ENCODE measurements at places on chromosomes 7 and 10. TPM values are rescaled to one million over a fixed set of nuclear protein-coding genes. Genes with fewer than 3 reads are reported as not detected.

- no peak for DNase-seq
These were observed 998.3 kb downstream of the GATA3 start for GRCh38 chr10:9052767-9053166.

- no peak for DNase-seq
These were observed 10.3 kb downstream of the EPHB6 start for GRCh38 chr7:142864980-142865747.

DNA sequence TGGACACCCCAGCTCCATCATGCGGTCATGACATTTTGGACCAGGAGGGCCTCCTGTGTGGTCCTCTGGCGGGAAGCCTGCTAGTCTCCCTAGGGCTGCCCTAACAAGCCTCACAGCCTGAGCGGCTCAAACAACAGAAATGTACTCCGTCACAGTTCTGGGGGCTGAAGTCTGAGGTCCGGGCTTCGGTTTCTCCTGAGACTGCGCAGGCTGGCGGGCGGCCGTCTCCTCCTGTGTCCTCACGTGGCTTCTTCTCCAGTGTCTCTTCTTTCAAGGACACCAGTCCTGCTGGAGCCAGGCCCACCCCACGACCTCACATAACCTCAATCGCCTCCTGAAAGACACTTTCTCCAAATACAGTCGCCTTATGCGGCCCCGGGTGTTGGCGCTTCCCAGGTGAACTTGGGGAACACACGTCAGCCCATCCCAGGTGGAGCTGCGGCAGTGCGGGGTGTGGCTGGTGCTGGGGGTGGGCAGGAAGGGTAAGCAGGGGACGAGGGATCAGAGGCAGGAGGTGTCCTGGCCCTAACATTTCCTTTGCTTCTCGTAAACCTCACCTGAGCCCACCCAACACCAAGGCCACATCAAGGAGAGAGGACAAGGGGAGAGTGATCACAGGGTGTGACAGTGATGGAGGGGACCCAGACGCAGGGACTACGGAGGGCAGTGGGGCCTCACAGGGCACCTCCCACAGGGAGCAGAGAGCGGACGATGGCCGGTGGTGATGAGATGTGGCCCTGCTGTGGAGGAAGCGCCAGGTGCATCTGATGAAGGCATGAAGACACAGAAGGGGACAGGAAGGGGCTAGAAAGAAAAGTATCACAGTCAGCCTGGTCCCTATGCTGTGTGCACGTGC, 580.6 kb downstream of the PTPRN2 start:
- no peak for DNase-seq

GRCh38 chr10:17609523-17610079, 7.6 kb downstream of the HACD1 start:
- no peak for DNase-seq

DNA sequence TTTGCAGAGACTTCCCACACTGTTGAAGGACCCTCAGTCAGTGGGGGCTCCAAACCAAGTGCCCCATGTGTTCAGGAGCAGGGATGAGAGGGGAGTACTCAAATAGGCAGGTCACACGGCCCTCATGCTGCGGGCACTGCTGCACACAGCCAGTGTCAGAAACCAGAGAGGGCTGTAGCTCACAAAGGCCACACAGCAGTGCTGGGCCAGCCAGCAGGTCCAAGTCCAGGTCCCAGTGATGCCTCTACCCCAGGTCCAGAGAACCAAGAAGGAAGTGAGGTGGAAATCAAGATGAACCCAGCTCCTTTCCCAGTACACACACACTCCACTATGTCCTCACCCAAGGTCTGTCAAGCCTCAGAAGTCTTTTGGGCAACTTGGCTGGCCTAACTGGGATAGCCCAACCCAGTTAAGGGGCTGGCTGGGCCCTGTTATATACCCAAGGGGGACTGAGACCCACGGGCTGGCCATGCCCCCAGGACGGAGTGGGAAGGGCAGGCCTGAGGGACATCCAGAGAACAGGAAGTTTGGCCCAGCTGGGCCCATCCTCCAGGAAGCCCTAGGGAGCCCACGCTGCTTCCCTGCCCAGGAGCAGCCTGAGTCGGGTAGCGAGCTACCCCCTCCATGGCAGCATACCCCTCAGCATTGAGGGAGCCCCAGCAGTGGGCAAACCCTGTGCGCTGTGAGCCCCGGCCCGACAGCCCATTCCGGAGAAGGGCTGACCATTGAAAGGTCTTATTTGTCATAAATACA, 24.3 kb downstream of the GRID1 start:
- DNase-seq: peak; percentile 47

DNA sequence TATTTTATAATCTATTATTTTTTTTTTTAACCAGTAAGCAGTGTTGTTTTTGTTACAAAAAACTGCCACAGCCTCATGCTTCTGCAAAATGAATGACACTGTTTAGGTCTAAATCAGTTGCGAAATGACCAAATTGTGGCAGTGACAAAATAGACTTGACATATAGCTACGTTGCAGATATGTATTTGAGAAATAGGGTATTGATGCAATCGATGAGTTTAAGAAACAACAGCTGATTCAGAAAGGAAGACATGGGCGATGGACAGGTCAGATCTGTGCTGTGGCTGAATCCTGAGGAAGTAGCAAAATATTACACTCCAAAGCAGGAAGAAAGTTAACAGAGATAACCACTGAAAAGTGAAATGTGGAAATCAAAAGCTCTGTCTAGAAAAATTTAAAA, 89.0 kb upstream of the STEAP4 start:
- DNase-seq: no peak

DNA sequence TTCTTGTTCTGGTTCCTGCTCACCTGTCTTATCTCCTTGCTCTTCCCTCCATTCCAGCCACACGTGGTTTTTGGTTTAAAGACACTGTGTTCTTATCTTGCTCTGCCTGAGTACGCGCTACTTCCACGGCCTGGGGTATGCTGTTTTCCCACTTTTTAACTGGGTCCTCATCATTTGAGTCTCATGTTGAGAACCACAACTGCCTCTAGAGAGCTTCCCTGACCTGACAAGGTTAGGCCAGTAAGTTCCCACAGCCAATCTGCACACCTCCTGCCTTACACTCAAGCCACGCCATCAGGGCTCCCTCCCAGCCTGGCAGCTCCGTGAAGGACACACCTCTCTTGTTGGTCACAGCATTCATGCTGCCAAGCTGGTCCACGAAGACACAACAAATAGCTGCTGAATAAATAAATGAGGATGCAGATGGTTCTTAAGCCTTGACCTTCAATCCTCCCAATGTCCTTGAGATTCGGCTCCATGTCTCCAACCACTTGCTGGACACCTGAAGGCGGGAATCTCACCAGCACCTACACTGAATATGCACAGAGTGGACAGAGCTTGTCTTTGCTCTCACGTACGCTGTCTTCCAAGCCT, 201.7 kb upstream of the KLF14 start:
- no peak for DNase-seq

- DNase-seq: no peak
These were observed 43.1 kb downstream of the CDH23 start for GRCh38 chr10:71439670-71440425.

- DNase-seq: no peak
These were observed 36.7 kb downstream of the NPTX2 start for GRCh38 chr7:98653601-98654310.

DNA sequence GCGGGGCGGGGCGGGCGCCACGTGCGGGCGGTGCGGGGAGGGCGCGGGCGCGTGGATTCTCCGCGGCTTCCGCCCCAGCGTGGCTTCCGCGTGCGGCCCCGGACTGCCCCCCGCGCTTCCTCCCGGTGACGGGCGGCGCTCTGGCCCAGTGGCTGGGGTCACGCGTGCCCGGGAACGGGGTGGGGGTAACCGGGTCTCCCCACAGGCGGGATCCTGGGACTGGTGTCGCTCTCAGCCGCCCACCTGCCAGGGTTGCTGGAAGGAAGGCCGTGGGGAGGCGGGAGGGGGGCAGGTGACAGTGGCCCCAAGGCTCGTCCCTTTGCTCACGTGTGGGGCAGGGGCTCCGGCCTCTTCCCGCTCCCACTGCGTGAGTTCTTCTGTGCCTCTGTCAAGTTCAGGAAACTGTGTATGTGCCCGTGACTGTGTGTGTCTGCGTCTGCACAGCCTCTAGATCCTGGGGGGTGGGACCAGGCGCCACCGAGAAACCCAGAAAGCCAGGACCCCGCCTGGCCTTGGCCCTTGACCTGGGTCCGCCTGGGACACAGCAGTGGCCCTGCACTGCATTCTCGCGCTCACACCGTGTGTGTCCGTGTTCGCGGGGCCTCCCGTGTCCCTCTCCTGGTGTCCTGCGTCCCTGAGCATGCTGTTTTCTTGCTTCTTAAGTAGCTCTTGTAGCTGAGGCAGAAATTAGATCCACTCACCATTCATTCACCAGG, 919 bp downstream of the MAFK start:
- no peak for DNase-seq

GRCh38 chr7:84226759-84227158, 32.2 kb upstream of the SEMA3A start:
- no peak for DNase-seq

DNA sequence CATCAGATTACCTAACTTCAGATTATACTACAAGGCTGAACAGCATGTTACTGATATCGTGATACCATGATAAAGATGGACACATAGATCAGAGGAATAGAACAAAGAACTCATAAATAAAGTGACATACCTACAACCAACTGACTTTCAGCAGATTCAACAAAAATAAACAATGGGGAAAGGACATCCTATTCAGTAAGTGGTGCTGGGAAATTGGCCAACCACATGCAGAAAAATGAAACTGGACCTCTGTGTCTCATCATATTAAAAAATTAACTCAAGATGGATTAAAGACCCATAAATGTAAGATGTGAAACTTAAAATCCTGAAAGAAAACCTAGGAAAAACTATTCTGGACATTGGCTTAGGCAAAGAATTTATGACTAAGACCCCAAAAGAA, 158.6 kb downstream of the ZEB1 start:
- no peak for DNase-seq

DNA sequence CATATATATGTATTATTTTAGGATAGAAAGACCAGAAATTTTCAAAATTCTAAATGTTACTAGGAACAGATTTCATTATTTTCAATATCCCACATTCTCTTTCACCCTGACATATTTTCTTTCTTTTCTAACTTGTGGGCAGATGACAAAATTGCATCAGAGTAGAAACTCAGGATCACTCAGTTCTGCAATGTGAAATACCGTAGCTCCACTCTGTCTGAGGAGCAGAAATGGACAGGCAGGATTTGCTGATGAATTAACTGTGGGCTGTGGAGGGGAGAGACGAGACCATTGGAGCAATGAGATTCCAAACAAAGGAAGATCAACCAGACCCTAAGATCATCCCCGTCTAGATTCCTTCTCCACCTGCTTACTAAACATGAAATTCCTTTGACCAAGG, 37.0 kb upstream of the SVOPL start:
- no peak for DNase-seq

- DNase-seq: no peak
These were observed 134.8 kb downstream of the CUL2 start for GRCh38 chr10:34955391-34955790.

GRCh38 chr10:98353170-98353569, 61.8 kb downstream of the PYROXD2 start:
- DNase-seq: no peak

GRCh38 chr10:111824128-111824527, 359.4 kb downstream of the GPAM start:
- DNase-seq: no peak

DNA sequence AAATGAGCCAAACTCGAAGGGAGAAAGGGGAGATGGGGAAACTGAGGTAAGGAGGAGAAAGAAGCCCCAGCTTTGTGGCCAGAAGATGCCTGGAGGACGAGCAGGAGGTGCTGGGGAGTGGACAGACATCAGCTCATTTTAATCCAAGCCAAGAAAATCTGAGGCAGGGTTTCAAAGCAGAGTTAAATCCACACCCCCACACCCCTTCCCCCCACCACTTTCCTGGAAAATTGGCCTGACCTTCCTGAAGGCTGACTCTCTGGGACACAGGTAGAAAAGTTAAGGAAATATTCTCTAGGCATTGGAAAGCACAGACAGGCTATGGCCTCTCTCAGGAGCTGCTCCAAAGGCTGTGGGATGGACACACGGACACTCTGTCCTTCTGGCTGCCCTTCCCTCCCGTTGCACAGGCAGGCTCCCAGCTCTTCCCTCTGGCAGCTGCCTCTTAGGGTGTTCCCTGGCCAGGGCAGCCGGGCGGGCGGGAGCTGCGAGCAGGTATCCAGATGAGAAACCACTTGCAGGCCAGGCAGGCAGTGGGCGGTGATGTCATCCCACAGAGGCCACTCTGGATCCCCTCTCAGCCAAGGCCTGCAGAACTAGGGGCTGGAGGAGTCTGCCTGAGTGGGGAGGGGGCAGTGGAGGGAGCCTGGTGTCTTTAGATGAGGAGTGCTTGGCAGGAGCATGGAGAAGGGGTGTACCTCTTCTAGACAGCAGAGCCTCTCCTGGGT, 171.8 kb downstream of the NEURL1 start:
- DNase-seq: no peak

DNA sequence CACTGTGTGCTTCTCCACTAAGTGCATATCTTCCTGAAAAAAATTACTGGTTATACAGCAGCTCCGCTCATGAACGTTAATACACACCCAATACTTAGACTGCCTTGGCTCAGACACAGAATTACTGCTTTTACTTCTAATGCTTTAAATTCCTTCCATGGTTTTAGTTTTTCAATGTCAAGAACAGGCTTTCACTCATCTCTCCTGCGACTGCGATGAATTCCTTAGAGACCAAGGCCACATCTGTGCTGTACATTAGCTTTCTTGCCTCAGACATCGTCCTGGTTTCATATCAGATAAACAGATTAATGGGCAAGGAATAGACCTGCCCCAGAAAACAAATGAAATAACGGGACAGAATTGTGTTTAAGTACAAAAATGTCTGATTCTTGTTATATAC, 120.2 kb downstream of the CYP26A1 start:
- no peak for DNase-seq

DNA sequence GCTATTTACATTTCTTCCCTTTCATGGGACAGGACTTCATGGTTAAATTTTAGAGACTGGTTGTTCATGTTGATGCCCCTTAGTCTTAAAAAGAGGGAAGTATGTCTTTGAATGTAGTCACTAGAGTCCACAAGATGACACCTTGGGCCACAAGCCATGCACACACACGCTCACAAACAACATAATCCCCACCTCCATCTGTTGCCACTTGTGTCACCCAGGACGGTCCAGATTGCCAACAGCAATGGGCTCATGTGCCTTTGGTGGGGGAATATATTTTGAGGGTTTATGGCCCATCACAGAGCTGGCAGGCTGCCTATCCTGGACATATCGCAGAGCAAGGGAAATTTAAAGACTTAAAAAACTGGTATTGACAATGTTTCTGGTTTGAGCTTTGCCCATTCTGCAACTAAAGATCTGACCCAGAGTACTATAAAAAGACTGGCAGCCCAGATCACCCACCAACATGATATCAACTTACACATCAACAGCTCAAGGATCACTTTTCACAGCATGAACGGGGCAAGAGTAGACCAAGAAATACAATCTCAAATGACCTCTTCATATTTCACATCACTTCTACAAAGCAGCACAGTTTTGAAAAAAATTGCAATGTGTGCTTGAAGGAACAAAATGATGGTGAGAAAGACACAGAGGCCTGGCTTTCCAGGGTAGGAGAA, 50.5 kb downstream of the STRA8 start:
- no peak for DNase-seq

Gene LEP
- total RNA-seq: not detected

Gene FAM200A
- total RNA-seq: 3.9 TPM

Gene ZNF425
- 4.0 TPM for total RNA-seq

Gene MMP21
- total RNA-seq: not detected

Gene AOAH
- not detected for total RNA-seq

Gene SUN3
- total RNA-seq: not detected

Measured in chondrocyte (in vitro differentiated cells).